ENCODE measurements at places on chromosomes 4 and X.

DNA sequence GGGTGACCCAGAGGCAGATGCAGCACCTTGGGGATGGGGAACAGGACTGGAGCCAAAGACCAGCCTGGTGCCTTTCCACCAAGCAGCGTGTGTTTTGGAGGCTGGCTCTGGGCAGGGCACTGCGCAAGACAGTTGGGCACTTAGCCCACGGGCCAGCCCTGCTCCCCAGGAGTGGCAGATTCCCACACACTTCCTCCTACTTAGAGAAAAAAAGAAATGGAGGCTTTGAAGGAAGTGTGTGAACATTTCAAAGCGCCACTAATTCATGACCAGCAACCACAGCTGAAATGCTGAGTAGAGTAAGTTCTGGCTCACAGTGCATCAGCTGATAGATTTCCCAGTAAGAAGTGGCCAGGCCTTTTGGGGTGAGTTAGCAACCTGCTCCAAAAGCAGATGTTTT is 54.9 kb upstream of the LGI2 start:
- no peak for DNase-seq

DNA sequence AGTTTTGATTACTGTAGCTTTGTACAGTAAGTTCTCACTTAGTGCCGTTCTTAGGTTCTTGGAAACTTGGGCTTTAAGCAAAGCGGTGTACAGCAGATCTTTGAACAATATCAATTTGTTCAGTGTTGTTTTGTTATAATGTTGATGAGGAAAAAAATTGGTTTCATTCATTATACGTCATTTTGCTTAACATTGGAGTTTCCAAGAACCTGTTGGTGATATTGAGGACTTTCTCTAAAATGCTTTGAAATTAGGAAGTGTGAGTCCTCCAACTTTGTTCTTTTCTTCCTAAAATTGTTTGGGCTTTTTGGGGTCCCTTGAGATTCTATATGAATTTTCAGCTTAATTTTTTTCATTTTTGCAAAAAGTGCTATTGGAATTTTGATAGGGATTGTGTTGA is 49.1 kb downstream of the STAG2 start:
- no peak for DNase-seq

GRCh38 chr4:163378661-163379060 is 35.0 kb downstream of the NPY5R start:
- DNase-seq = no peak

- DNase-seq = no peak
Observed at GRCh38 chr4:101019941-101020401, 327.4 kb downstream of the PPP3CA start.

GRCh38 chr4:40057586-40058091 is 989 bp downstream of the N4BP2 start:
- peak; percentile 95 for DNase-seq

DNA sequence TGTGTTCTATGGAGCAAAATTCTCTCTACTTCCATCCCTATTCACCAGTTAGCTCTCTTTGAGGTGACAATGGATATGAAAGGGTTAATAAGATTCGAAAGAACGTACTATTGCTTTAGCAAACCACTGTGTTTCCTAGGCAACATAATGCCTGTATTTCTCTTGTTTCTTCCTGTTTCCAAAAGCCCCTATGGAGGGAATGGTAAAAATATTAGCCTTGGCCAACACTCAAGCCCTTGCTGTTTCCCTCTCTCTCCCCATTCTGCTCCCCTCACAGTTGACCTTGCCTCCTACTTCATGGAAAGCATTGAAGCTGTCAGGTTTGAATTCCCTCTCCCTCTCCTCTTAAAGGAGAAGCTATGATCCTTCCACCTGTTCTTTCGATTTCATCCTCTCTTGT is 9.6 kb upstream of the PGRMC1 start:
- no peak for DNase-seq

- peak; percentile 72 for DNase-seq
Observed at GRCh38 chr4:76147454-76148141, 599 bp downstream of the NUP54 start.

GRCh38 chrX:21738950-21739287 is 19.0 kb downstream of the SMPX start:
- no peak for DNase-seq

GRCh38 chrX:116449156-116449555 is 12.8 kb downstream of the SLC6A14 start:
- DNase-seq = no peak

- DNase-seq = peak; percentile 74
Observed at GRCh38 chr4:156472624-156473023, 499.0 kb downstream of the PDGFC start.

GRCh38 chrX:121579016-121579760 is 531.8 kb downstream of the GLUD2 start:
- peak; percentile 23 for DNase-seq

GRCh38 chr4:184433258-184433892 is 41.0 kb downstream of the IRF2 start:
- DNase-seq = no peak

DNA sequence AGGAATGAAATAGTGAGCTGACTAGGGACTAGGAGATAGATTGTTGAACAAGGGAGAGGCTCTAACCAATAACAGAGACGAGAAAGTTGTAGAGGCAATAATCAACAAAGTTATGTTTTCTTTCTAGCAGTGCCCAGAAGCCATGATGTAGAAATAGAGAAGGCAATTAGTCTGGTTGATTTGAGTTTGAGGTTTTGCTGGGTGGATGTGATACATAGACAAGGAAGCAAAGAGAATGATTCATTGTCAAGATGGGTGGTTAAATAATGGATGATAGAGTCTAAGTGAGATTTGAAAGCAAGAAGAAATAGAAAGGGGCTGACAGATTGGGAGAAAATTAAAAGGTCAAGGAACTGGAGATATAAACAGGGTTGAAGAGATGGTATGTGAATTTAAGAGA is 11.2 kb downstream of the RBM41 start:
- no peak for DNase-seq

DNA sequence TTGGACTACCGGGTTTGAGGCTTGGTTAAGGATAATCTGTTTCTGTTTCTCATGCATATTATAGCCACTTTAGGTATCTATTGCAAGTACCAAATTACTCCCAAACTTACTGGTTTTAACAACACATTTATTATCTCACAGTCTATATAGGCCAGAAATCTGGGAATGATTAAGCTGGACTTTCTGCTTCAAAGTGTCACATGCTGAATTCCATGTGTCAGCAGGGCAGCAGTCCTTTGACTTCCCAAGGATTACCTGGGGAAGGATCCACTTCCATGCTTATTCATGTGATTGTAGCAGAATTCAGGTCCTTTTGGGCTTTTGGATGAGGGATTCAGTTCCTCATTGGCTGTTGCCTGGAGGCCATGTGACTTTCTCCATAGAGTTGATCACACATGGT is 349.0 kb upstream of the TRAM1L1 start:
- no peak for DNase-seq

- DNase-seq = no peak
Observed at GRCh38 chr4:41534404-41534803, 3.6 kb upstream of the LIMCH1 start.

GRCh38 chr4:26284536-26284935 is 36.3 kb upstream of the RBPJ start:
- no peak for DNase-seq

- DNase-seq = no peak
Observed at GRCh38 chr4:87069037-87069742, 134.4 kb downstream of the AFF1 start.

DNA sequence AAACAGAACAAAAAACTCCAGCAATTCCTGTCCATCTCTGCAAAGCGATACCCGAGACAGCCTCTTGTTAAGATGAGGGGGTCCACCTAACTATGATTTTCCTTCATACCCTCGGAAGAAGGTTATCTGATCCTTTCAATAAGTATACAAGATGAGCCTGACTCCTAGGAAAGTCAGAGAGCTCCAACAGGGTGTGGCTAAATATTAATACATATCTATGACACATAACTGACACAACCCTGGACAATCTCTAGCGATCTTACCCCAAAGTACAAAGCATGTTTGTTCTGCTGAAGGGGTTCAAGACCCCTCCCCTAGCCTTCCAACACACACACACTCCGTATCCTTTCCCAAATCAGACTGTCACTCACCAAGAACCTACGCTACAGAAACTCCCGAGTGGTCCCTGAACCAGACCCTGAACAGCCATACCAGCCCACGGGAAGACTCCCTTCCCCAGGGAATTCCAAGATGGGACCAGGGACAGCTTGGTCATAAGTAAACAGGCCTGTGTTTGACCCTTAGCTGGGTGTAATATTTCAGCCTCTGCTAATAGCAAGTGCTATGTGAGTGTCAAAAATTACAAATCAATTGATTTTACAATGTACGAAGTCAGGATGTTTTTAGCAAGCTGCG is 110.3 kb downstream of the PRKX start:
- no peak for DNase-seq

DNA sequence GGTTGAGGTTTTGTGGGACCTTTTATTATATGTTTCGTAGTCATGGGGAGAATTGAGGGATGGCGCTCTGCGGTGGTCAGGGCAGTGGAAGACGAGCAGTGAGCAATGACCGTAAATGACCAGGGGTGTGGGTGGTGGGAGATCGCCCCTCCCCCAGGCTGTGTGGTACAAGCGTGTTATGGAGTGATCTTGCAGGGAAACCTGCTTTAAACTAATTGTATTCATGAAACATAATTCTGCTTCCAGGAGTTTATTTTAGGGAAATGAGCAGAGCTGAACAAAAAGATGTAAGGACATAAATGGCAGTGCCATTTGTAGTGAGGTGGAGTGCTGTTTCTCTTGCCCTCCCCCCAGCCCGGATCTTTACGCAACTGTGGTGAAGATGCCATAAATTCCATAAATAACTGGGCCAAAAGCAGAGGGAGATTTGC is 20.2 kb downstream of the GYG2 start:
- DNase-seq = peak; percentile 78

DNA sequence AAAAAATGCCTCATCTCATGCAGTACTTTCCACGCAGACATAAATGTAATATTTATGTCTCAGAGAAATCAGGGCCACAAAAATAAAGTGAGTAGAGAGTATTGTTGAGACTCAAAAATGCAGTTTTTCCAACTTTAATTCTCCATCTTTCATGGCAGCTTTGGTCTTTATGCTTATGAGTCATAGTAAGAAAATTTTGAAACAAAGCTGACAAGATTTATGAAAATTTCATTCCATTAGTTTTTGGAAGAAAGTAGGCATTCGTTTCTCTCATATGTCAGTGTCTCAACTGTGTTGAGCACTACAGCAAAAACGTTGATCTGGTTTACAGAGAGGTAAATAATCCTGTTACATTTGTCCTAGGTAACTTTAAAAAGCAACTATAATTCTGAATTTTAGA is 656.8 kb downstream of the IQCM start:
- peak; percentile 64 for DNase-seq

- DNase-seq = peak; percentile 64
Observed at GRCh38 chr4:54281054-54281766, 52.1 kb downstream of the PDGFRA start.

GRCh38 chr4:121070696-121071639 is 1.4 kb downstream of the NDNF start:
- DNase-seq = peak; percentile 44

- DNase-seq = no peak
Observed at GRCh38 chrX:136203951-136204350, 47.2 kb downstream of the MAP7D3 start.

DNA sequence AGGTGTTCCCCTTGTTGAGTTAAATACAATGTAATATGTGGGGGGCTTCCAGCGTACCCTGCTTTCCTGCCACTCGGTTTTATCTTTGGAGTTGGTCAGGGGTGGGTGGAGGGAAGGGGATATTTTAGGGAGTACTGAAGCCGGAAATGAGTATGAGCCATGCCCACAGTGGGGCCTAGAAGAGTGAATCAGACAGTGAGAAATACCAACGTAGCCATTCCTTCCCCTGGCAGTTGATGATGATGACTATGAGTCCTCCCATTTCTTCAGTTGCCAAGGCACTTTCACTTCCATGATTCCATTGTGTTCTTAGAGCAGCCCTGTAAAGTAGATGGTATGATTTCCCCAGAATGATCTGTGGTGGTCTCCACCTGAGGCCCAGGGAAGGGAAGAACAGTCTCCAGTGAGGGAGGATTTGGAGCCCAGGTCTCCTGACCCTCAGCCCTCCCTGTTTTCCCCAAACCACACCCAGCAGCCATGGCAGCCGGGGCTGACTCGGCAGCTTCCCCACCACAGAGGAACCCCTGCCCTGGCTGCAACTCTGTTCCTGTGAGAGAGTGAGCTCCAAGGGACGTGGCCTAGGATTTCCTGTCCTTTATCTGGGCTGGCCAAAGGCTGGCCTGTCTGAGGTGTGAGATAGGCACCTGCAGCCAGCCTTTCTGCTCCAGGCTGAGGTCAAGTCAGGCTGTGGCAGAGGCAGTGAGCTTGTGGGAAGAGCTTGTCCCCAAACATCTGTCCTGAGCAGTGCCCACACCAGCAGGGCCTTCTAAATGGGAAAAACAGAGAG is 52.7 kb downstream of the STARD8 start:
- peak; percentile 37 for DNase-seq

GRCh38 chrX:69503228-69503781 is 821 bp upstream of the NALF2 start:
- DNase-seq = no peak

GRCh38 chr4:56134266-56134665 is 185.5 kb downstream of the CEP135 start:
- DNase-seq = peak; percentile 80

GRCh38 chrX:131826572-131826971 is 196.5 kb upstream of the STK26 start:
- no peak for DNase-seq

- peak; percentile 21 for DNase-seq
Observed at GRCh38 chr4:159107203-159107925, 4.5 kb downstream of the RAPGEF2 start.

GRCh38 chr4:108590776-108591175 is 29.6 kb upstream of the RPL34 start:
- no peak for DNase-seq

- no peak for DNase-seq
Observed at GRCh38 chrX:38192007-38192810, 28.5 kb downstream of the SRPX start.

GRCh38 chr4:108118505-108118904 is 50.2 kb downstream of the LEF1 start:
- no peak for DNase-seq

- peak; percentile 93 for DNase-seq
Observed at GRCh38 chr4:185839194-185839712, 27.3 kb upstream of the SORBS2 start.

- no peak for DNase-seq
Observed at GRCh38 chr4:952881-953573, 20.3 kb downstream of the DGKQ start.

DNA sequence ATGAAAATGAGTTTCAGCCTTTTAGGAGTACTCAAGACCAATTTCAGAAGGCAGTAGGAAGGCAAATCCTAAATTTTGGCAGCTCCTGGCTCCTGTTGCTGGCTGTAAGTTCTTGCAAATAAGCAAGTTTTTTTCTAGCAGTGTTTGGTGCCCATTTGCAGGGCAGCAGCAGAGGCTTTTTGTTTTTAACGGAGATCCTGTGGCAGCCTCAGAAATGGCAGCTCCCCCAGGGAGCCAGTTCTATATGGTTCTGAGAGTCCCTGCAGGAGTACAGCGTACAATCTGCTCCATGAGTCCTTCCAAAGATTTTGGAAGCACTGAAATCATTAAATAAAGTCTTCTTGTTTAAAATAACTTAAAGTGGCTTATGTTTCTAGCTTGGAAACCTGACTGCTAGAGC is 171.9 kb downstream of the NDST4 start:
- DNase-seq = no peak

All from fibroblast of skin of abdomen (primary cell).